ENCODE measurements at places on chromosomes 4 and X.

DNA sequence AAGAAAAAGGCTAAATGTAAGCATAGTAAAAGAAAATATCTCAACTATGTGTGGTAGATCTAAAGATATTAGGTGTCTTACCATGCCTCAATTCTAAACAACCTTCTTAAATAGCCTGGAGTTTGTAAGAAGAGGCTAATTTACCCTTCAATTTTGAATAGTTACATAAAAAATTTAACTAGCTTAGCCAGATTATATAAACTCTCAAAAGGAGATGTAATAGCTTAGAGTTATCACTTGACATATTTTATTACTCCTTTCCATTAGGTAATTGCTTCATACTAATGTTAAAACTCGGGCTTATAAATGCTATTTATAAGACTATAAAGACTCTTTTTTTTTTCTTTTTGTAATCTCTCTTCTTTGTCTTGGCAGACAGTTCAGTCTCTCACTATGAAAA, 297.5 kb upstream of the PABPC4L start:
- no peak for DNase-seq

DNA sequence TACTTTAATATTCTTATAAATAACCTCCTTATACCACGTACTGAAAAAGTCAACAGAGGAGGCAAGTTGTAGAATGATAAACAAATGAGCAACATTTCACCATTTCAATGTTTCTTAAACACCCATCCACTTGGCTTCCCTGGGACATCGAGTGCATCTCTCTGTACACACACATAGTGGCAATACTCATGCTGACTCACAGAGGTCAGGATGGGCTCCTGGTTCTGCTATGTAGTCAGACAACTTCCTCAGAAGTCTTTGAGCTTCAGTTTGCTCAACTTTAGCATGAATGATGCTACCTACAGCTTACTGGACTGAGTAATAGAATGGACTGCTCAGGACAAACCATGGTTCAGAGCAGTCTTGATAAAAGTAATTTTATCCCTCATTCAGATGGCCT, 56.9 kb downstream of the MAD2L1 start:
- DNase-seq: peak; percentile 75

DNA sequence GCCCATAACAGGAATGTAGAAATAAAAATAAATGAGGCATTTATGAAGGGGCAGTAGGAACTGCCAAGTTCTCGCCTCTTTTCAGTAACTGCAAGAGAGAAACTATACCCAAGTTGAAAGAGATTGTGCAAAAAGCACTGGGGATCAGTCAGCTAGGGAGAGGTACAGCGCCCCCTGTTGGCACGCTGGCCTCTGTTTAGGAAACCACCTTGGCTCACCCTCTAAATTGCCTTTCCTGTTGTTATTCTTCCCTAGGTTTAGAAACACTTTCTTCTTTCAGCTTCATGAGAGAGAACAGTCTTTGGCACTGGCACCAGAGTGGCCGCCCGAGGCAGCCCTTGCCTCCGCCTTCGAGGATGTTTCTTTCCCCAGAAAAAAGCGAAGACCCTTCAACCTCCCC, 348.5 kb downstream of the MID1IP1 start:
- peak; percentile 42 for DNase-seq

DNA sequence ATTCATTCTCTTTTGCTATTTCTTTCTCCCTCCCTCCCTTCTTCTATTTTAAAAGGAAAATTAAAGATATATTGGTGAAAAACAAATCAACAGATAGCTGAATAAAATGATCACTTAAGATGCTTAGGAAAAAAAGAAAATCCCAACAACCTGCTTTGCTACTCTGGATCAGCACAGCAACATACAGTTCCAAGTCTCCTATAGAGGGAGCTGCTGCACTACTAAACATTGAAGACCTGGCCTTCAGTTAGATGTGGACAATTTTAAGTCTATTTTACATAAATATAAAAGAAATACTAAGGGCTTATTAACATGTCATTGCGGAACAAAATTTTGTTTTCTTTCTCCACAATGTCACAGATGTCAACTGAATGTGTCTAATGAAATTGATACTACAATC, 226.4 kb downstream of the MAGEB5 start:
- no peak for DNase-seq

DNA sequence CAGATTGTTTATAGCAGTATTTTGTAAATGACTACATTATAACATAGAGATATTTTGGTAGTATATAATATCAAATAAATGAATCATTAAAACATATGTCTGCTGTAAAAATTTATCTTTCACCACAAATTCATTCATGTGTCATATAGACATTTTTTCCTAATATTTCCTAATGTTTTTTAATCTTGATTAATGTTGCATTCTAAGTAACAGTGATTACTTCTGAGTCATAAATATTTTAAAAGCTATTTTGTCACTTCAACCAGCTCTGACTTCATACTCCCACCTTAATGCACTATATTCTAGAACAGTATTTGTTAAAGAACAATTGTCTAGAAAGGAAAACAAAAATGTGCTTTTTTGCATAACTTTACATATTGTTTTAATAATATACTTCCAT, 904.6 kb downstream of the CCSER1 start:
- no peak for DNase-seq

GRCh38 chr4:144179152-144179739, 38.7 kb upstream of the GYPA start:
- DNase-seq: no peak

- DNase-seq: no peak
Measured at GRCh38 chr4:182856862-182857261, 60.3 kb downstream of the DCTD start.

DNA sequence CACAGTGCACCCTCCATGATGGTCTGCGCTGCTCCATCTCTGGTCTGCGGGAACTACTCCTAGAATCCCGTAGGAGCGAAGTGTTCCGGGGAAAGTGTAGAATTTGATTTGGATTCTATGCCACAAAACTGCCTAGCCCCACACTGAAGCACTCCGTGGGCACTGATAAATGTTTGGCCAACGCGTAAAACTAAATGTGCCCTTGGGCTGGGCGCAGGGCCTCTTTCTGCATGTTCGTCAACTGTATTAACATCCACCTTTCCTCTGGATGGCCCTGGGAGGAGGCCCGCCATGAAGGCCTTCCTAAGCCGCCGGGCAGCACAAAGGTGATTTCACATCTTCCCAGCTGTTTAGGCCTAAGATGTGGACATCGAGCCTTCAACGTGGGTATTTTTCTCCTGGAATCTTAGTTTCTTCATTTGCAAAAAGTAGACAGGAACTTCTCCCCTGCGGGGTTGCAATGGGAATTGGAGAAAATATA, 2.6 kb downstream of the MSX1 start:
- DNase-seq: no peak
